ENCODE measurements at places on chromosomes 5 and 9.

GRCh38 chr5:147743678-147744374 lies 38.7 kb downstream of the JAKMIP2 start:
- no peak for DNase-seq

DNA sequence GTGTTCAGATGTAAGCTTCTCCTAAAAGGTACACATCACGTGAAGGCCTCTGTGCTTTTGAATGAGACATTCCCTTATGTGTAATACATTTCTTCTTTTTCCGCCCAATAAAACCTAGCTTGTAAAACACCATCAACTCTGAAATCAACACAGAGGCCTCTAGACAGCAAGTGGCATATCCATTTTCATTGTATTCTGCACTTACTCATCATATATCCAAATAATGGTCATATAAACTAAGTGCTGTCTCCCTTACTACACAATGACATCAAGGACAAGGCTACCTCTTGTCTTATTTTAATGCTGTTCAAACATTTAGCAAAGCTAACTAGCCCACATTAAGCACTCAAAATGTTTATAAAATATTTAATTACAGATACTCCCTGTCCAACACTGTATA lies 108.5 kb downstream of the ELAVL2 start:
- DNase-seq: no peak

GRCh38 chr5:37966871-37967270 lies 127.0 kb upstream of the GDNF start:
- no peak for DNase-seq

- DNase-seq: no peak
Measured at GRCh38 chr9:33135470-33135958, 31.6 kb downstream of the B4GALT1 start.

DNA sequence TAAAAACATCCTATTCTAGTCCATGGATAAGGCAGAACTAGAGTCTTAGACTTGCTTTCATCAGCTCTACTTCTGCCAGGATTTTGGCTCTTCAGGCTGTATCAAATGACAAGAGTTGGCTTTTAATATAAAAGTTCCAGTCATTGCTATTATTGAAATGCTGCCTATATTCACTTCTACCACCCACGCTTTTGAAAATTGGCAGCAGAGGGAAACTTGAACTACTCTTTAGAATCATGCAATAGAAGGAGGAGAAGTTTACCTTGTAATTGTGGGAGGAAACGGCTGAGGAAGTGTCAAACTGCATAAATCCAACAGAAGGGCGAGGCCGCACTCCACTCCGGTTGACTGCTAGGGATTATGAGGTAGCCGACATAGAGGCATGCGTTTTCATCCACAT lies 122.6 kb upstream of the BASP1 start:
- no peak for DNase-seq

- no peak for DNase-seq
Measured at GRCh38 chr9:86340356-86341006, 13.7 kb downstream of the TUT7 start.

DNA sequence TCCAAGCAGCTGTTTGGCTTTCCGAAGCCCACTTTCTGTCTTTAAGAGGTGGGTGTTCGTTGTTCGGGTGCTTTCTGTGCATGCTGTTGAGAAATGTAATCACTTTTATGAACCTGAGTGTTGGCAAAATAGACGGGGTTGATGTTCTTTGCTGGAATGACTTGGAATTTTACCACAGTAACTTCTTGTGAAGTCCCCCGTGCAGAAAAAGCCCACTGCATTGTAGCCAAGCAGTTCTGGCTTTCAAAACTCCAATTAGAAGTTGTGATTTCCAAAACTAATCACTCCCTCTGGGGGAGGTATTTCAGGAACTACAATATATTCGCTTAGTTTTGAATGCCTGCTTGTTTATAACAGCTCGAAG lies 111.1 kb downstream of the PAM start:
- peak; percentile 61 for DNase-seq

- DNase-seq: no peak
Measured at GRCh38 chr9:107723015-107723414, 233.4 kb upstream of the KLF4 start.

DNA sequence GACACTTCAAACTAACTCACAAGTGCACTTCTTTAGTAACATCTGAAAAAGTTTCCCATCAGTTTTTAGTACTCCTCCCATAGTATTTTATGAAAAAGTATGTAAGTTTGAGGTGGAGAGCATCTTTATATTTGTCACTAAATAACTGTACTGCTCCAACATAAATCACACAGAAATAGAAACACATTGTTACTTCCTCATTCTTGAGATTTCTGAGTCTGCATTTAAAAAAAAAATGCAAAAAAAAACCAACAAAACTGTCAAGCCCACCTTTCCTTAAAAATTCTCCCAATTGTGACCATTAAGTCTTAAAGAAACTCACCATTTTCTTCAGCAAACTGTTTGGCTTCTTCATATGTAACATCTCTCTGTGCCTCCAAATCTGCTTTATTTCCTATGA lies 18.7 kb downstream of the RAB14 start:
- no peak for DNase-seq

Data from HT-29 (cell line).